ENCODE measurements at places on chromosomes 4 and X.

GRCh38 chr4:184553891-184554290, 79.5 kb upstream of the IRF2 start:
- DNase-seq, result no peak

DNA sequence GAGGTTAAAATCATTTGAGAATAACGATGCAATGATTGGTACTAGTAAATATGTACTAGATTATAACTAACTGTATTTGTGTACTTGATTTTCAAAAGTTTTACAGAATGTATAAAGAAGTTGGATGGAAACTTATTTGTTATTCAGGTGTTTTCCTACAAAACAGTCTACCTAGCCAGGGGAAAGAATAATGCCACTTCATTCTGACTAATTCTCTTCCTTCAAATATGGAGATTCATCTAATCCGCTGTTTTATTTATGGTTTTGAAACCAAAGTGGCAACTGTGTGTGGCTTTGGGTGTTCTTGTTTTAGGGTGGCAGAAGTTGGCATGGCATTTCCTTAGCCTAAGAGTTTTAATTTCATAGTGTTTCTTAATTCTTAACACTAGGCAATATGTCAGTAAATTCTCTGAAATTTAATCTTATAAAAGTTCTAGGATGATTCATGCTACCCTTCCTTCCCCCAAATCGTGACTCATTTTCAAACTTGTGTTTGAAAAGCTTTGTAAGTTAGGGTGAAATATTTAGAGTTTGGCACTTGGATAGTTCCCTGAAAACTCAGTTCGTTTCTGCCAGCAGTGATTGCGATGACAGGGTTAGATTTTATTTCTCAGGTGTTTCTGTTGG, 62.6 kb downstream of the DCLK2 start:
- DNase-seq, result no peak

- no peak for DNase-seq
These were observed 32.5 kb upstream of the ELF2 start for GRCh38 chr4:139209470-139210063.

- no peak for DNase-seq
These were observed 35.8 kb downstream of the CPEB2 start for GRCh38 chr4:15037923-15038541.

DNA sequence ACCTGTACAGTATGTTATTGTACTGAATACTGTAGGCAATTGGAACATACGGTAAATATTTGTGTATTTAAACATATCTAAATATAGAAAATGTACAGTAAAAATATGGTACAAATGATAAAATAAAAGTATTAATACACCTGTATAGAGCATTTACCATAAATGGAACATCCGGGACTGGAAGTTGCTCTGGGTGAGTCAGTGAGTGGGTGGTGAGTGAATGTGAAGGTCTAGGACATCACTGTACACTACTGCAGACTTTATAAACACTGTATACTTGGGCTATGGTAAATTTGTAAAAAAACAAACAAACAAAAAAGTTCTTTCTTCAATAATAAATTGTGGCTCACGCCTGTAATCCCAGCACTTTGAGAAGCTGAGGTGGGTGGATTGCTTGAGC, 52.4 kb upstream of the FHL1 start:
- DNase-seq, result no peak

GRCh38 chr4:103018391-103019307, 856 bp downstream of the SLC9B1 start:
- DNase-seq, result no peak

DNA sequence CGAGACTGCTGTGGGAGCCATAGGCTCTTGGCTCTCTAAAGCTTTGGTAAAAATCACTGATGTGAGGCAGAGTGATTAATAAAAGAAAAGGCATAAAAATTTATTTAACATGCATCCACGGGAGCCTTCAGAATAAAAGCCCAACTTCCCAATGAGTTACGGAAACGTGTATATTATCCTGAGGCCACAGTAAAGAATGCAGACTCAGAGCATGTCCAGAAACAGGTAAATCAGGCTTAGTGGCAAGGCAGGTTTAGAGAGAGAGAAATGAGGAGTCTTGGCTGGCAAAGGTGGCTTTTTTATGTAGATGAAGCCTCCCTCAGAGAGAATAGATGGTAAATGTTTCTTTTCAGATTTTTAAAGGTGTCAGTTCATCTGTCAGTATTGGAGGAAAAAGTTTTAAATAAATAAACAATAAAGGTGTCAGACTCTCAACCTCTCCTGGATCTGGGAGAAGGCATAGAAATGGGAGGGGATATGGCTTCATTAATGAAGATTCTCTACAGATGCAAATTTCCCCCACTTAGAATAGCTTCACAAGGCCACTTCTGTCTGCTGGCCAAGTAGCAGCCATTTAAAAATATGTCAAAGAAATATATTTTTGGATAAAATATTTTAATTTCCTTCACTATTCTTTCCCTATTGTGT, 24.0 kb downstream of the C4orf51 start:
- no peak for DNase-seq

Measured in GOT3 (cell line).